ENCODE measurements at places on chromosomes 2 and 18.

DNA sequence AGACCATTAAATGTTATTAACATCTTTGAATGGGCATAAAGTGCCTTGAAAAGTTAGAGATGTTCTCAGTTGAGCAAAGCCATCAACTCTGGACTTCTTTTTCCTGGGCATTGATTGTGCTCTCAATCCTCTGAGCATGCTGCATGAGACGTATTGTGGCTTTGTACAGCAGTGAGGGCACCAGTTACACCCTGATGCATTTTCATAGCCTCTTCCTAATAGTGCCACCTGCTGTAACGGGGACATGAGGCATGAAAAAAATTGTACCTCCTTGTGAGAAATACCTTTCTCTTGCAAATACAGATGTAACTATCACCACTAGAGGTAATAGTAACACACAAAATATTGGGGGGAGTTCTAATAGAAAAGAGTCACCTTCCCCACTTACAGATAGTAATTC, 697.5 kb downstream of the TMEM182 start:
- DNase-seq: no peak

GRCh38 chr2:69594341-69594740, 49.2 kb downstream of the AAK1 start:
- no peak for DNase-seq

- no peak for DNase-seq
Observed at GRCh38 chr2:238649936-238650518, 197.9 kb upstream of the TWIST2 start.

DNA sequence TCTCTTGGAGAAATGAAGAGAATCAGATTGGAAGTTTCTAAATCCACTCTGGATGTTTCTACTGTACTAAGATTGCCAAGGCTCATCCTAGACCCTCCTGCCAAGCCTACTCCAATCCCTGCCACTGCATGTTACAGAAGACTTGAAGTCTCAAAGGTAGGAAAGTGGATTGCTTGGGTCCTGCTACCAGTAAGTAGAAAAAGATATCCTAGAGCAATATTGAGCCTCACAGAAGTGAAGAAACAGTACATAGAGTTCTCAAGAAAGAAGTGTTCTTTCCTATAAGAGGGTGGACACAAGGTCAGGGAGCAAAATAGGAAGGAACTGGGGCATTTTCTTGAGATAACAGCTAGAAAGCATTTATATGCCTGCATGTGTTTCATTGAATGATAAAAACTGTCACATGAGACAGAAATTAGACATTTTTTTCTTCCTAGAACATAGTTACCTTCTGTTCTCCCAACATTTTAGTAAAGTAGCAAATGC, 232.9 kb downstream of the RBM43 start:
- DNase-seq: no peak

- no peak for DNase-seq
Observed at GRCh38 chr2:183993052-183993451, 605.3 kb upstream of the ZNF804A start.
